Activated CD8-positive, alpha-beta memory T cell treated with anti-CD3 and anti-CD28 coated beads for 1 hour (primary cell): ENCODE measurements at places on chromosomes 5 and 9.

DNA sequence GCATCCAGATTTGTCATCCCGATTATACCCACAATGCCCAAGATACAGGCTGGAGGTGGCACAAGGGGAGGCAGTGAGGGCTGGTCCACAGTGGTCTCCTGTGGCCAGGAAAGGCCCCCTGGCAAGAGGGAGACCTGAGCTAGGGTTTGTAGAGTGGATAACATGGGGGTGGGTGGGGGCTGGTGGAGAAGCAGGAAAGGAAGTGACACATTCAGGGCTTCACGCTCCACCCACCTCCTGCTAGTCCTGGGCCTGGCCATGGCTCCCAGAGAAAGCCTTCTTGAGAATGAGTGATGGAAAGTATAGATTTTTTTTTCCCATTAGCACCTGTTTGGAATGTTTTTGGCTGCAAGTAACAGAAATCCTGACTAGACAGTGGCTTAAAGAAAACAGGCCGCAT is 81.3 kb downstream of the ANKRD33B start:
- no peak for DNase-seq

- DNase-seq = no peak
Measured at GRCh38 chr5:176806137-176806536, 4.2 kb upstream of the UNC5A start.

- DNase-seq = no peak
Measured at GRCh38 chr9:133453651-133454050, 6.1 kb upstream of the CACFD1 start.

DNA sequence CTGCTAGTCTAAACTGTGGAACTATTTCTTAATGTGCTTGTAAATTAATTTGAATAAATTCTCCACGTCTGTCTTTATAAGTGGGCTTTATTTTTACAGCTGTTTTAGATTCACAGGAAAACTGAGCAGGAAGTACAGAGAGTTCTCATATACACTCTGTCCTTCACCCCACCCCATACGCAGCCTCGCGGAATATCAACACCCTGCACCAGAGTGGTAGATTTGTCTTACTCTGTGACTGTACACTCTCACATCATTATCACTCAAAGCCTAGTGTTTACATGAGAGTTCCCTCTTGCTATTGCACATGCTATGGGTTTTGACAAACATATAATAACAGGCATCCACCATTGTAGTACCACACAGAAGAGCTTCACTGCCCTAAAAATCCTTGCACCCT is 179.7 kb upstream of the DAB2 start:
- DNase-seq = no peak

DNA sequence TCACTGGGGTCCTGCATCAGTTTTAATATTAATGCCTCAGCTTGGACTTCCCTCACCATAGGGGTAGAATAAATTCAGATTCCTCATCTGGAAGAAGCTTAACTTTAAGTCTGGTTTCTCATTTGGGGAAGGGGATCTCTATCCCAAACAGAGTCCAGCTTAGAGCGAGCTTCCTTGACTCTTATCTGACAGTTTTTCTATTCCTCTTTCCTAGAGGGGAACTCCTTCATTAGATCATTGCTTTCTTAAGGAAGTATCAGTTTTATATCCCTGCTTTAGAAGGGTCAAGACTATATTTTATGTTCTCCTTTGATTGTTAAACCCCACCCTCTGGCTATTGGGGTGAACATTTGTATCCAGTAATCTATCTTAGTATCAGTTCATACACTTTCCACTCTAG is 24.2 kb upstream of the CDC42SE2 start:
- no peak for DNase-seq

DNA sequence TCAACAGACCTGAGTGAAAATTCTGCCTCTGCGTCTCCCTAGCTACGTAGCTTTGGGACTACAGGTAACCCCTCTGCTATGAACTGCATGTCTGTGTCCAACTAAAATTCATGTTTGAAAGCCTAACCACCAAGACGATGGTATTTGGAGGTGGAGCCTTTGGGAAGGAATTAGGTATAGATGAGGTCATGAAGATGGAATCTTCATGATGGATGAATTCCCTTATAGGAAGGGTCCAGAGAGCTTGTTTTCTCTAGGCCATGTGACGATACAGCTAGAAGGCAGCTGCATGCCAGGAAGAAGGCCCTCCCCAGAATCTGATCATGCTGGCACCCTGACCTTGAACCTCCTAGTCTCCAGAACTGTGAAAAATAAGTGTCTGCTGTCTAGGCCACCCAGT is 296.4 kb downstream of the SLIT3 start:
- DNase-seq = no peak

DNA sequence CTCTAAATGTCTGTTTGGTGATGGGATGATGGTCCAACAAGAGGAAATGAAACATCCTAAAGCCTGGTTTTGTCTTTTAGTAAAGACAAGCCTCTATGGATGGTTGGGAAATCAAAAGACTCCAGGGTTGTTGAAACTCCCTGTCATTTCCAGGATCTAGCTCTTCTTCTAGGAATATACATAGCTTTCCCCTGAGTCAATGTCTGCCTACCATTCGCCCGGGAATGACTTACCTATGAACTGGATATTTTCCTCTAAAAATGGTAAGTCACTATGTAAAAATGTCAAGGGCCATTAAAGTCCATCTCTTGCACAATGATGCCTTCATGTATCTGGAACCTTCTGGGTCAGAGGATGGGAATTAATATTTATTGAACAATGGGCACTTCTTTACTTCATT is 11.1 kb upstream of the KIF12 start:
- no peak for DNase-seq

DNA sequence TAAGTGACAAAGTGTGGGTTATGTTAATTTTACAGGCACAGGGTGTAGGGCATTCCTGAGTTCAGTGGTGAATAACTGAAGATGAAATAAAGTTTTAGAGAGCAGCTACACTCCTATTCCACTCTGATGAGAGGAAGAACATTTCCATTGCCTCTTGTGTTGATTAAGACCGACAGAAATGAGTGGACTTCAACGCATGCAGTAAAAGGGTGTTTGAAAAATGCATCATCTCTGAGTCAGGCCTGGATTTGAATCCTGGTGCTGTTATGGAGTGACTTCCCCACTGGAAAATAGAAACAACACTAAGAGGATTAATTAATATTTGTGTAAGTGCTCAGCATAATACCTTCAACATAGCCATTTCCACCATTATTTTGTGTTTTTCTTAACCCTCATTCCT is 86.3 kb downstream of the PRR16 start:
- DNase-seq = no peak

- no peak for DNase-seq
Measured at GRCh38 chr9:119009249-119009648, 360.0 kb downstream of the BRINP1 start.

DNA sequence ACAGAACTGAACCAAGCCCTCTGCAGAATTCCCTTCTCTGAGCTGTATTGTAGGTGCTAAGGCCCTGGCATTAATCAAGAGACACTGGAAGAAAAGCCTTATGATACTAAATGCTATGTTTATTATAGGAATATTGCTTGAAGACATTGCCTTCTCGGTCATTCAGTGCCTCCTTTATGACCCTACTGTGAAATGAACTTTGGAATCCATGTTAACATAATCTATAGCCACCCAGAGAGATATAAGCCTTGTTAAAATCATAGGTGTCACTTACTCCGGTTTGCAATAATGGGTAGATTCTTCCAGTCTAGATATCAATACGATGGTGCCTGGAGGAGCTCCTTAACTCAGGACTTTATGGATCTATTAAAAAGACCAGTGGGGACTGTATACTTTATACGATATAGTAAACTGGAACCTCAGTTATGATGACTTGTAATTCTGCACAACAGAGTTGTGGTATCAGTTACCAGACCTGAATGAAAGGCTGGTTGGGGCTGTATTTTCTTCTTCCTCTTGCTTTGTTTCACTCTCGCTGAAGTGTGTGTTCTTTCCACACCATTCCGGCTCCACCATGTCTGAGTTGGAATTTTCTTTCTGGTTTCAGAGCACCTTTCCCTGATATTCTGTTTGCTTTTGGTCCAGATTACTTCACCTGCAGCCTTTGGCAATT is 154.5 kb downstream of the DROSHA start:
- no peak for DNase-seq

DNA sequence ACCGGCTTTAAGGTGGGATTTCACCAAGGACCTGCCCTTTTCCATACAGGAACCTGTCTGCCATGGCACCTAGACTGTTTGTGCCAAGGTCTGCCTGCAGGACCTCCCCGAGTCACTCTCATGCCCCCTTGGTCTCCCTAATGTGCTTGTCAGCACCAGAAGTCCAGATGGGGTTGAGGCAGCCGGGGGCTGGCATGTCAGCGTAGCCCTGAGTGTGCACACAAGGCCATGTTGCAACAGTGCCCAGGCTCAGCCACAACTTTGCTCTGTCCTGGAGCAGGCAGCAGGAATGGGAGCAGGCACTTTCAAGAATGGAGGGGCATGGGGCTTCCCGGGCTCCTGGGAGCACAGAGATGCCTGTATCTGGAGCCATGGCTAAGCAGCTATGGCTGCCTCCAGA is 621.5 kb downstream of the CDH9 start:
- no peak for DNase-seq

DNA sequence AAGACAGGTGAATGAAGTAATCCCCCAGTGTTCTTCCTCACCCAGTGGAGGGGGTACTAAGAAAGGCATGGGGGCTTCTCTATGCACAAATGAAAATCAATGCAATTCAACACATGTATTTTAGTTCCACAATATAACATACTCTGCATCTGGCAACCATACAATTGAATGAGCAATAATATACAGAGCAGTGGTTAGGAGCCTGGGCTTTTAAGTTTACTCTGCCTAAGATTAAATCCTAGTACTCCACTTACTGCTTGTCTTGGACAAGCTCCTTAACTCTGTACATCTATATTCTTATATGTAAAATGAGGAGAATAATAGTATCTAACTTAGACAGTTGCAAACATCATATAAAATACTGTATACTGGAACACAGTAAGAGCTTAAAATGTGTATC is 195.4 kb upstream of the TRIM32 start:
- no peak for DNase-seq

GRCh38 chr9:113888976-113889375 is 12.9 kb downstream of the ZNF618 start:
- DNase-seq = no peak

DNA sequence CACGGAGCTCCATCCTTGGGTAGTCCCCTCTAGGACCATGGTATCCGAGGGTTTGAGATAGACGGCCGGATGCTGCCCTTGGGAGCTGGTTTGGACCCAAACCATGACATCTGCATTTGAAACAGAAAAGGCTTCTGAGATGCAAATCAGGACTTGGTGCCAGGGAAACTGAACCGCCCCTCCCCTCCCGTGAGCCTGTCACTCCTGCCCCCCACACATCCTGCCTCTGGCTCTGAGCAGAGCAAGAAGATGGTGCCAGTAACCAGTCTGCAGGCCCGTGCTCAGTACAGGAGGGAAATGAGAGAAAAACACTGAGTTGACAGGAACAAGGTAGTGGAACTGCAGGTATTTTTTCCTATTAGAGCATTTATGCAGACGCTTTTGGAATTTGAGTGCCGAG is 18.6 kb downstream of the ARPC5L start:
- no peak for DNase-seq

DNA sequence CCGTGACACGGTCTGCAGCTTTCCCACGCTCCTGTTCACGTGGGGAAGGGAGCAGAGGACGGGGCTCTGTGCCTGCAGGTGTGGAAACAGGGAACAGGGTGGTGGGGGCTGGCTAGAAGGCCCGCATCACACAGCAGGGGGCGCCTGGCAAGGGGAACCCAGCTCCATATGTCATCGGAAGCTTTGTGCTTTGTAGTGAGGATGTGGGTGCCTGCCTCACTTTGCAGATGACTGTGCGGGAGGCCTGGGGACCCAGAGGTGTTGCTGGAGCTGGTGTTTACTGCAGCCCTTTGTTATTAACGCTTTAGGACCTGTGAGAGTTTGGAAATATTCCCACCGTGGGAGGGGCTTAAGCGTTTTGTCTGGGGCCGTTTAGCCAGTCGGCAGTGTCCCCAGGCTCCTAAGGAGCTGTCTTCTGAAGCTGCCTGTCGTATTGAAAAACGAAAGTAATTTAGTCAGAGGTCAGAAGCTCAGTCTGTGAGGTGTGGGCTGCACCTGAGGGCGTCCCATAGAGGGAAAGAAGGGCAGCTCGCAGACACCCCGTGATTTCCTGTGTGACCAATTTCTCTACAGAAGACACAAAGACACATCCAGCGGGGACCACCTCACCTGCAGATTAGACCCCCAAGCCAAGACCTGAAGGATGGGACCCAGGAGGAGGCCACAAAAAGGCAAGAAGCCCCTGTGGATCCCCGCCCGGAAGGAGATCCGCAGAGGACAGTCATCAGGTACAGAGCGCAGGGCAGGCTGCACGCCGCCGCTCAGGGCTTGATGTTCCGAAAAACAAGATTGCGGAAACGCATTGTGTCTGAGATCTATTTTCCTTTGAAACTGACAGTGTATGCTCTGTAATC is 9.1 kb downstream of the MAN1B1 start:
- DNase-seq = peak; percentile 72

GRCh38 chr5:53601570-53601969 is 41.1 kb downstream of the NDUFS4 start:
- no peak for DNase-seq

- no peak for DNase-seq
Measured at GRCh38 chr5:156414391-156414790, 87.4 kb downstream of the SGCD start.

- no peak for DNase-seq
Measured at GRCh38 chr9:83339435-83339834, 198.8 kb downstream of the FRMD3 start.

DNA sequence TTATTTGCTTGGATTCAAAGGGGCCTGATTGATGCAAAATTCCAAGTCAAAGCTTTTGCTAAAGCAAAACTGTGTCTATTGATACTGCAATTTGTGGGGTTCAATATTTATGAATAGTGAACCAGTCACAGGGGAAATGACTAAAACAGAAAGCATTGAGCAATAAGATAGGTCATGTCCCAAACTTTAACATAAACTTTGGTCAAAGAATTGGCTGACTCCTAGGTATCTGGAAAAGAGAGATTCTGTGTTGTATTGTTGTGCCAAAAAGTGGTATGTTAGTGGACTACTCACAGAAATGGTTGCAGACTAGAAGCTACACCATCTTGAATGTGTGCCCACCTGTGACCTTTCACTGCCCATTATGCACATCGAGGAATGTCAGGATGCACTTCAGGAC is 585.5 kb upstream of the RGMB start:
- no peak for DNase-seq

GRCh38 chr5:55732585-55732984 is 5.3 kb upstream of the DDX4 start:
- no peak for DNase-seq

DNA sequence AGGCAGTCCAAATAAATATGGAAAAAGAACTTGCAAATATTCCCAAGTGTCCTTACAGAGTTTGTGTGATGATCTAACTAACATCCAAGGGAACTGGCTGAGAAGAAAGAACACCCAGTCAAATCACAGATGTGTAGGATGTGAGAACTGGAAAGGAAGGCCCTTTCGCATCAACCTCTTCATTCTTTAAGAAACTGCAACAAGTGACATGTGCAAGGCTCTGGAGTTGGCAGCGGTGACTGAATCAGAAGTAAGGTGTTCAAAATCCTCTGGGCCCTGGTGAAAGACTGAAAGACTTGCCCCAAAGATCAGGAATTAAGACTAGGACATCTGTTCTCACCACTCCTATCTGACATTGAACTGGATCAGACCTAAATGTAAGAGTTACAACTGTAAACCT is 88.7 kb downstream of the RAPGEF1 start:
- DNase-seq = no peak
